ENCODE measurements at places on chromosomes 11 and 22.

- no peak for DNase-seq
Measured at GRCh38 chr11:118339281-118339961, 3.1 kb downstream of the CD3D start.

GRCh38 chr11:115170133-115170815 lies 333.9 kb downstream of the CADM1 start:
- DNase-seq: peak; percentile 61

- peak; percentile 87 for DNase-seq
Measured at GRCh38 chr11:65588199-65589054, 7.2 kb downstream of the KCNK7 start.

- no peak for DNase-seq
Measured at GRCh38 chr22:25689631-25690030, 52.4 kb upstream of the MYO18B start.

- DNase-seq: peak; percentile 5
Measured at GRCh38 chr11:74671520-74672196, 59.6 kb downstream of the CHRDL2 start.

DNA sequence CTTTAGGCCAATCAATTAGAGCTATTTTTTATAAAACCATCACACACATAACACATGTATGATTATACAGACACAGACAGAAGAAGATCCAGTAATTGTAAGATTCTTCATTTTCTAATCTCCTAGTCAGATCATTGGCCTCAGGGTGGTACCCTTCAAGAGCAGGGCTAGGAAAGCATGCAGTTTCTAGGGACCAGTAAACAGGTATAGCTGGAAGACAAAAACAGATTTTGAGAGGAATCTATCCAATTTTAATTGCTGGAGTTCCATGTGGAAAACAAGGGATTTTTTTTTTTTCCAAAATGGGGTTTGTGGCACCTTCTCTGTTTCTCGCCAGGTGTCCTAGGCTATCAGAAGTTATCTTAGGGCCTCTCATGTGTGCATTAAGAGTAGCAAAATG lies 29.6 kb downstream of the METTL15 start:
- DNase-seq: no peak

DNA sequence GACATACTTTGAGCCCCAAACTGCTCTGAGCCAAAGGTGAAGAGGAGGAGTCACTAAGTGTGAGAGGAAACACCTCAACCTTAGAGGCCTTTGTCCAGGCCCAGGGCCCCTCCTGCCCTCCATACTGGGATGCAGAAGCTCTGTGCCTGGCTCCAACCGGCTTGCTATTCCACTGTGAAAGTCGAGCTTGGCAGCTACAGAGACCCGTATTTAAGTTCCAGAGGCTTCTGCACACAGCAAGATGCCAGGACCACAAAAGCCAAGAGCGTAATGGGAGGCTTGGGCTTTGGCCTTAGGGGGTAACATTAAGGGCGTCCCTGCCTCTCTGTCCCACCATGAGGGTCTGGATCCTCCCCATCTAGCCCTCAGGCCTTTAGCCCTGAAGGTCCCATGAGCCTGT lies 31.9 kb downstream of the DSCAML1 start:
- DNase-seq: no peak

DNA sequence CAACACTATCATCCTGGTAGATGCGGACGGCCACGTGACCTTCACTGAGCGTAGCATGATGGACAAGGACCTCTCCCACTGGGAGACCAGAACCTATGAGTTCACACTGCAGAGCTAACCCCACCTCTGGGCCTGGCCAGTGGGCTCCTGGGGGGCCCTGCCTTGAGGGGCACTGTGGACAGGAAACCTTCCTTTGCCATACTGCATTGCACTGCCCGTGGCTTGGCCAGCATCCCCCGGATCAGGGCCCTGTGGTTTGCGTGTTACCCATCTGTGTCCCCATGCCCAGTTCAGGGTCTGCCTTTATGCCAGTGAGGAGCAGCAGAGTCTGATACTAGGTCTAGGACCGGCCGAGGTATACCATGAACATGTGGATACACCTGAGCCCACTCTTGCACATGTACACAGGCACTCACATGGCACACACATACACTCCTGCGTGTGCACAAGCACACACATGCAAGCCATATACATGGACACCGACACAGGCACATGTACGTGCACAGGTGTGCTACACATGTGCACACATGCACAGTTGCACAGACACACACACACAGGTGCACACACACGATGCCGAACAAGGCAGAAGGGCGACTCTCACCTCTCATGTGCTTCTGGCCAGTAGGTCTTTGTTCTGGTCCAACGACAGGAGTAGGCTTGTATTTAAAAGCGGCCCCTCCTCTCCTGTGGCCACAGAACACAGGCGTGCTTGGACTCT lies 15.3 kb upstream of the DGCR8 start:
- no peak for DNase-seq

DNA sequence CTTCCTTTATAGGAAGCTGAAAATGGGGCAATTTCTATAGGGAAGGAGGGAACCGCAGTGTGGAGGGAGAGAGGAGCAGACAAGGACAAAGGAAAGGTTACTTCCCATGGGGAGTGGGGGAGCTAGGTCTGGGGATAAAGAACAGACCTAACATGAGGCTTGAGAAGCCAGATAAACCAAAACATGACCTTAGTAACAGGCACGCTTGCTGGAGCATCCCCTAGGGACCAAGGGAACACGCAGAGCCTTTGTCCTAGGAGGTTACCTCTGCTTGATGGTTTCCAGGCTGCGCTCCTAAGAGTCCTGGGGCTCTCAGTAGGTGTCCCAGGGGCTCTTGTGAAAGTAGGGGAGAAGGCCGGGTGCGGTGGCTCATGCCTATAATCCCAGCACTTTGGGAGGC lies 271.4 kb upstream of the NCAM1 start:
- no peak for DNase-seq

- DNase-seq: no peak
Measured at GRCh38 chr11:95138448-95138847, 48.8 kb downstream of the ENDOD1 start.

DNA sequence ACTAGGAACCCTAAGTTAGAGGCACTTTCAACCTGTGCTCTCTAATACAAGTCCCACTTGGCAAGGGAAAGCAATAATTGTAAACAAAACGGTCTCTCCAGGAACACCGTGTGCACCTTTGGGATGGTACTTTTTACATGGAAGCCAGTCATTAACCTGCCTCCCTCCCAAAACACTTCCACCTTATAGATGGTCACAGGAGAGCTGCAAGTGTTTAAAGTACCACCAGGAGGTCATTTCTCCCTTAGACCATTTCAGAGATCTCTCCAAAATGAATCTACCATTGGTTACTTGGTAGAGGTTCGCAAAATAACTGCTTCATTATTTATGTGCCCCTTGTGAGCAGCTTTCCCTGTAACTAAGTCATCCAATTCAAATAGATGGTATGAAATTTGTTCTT lies 375.3 kb downstream of the DYNC2H1 start:
- no peak for DNase-seq

DNA sequence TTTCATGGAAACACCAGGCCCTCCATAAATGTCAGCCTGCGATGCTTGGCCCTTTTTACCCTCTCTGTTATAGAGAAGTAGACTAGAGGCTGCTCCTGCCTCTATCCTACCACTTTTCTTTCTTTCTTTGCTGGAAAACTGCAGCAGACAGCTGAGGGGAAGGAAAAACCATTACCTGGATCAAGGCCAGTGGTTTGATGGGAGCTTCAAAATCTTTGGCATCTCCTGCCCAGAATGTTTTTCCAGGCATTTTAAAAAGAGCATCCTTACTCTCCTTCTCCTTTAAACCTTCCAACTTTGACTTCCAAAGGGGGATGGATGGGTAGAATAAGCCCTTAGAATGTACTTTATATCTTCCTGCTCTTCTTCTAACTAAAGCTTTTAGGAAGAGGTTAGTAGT lies 44.9 kb downstream of the EXT2 start:
- no peak for DNase-seq

DNA sequence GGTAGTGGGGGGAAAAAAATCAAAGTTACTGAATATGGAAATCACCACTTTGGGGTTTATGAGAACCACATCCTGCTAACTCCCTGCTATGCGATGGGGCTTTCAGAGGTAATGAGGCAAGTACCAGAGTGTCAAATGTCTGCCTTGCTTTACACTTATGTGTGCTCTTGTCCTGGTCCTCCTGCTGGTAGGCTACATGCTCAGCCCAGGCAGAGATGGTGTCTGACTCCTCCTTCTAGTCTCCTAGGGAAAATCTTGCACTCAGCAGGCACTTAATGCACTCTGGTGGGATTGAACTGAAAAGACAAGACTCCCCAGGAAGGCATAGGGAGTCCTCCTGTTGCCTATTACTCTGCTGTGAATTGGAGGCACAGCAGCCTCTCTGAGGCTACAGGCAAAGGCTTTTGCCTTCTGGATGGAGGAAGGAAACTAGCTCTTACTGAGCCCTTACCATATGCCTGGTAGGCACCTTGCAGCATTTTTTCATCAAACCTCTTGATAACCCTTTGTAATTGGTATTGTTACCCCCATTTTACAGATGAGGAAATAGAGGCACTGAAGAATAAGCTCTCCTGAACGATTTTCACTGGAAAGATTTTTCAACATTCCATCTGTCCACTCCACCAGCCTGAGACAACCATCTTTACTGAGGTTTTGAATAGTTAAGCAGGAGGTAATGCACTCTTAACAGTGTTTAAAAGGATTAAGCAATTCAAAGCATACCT lies 132.1 kb upstream of the PAX6 start:
- DNase-seq: no peak

DNA sequence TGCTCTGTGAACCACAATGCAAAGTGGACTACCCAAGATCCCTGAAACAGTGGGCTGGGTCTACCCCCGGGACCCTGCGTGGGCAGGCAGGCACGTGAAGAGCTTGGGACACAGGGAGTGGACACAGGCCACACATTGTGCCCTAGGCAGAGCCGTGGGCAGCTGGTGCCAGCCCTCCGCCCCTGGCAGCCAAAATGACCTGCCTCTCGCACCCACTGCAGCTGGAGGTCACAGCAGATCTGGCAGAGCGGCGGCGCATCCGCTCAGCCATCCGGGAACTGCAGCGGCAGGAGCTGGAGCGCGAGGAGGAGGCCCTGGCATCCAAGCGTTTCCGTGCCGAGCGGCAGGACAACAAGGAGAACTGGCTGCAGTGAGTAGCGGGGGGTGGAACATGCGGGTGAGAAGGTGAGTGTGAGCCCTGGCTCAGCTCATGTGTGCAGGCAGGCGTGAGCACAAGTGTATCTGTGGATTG lies 6.7 kb downstream of the SMTN start:
- no peak for DNase-seq

DNA sequence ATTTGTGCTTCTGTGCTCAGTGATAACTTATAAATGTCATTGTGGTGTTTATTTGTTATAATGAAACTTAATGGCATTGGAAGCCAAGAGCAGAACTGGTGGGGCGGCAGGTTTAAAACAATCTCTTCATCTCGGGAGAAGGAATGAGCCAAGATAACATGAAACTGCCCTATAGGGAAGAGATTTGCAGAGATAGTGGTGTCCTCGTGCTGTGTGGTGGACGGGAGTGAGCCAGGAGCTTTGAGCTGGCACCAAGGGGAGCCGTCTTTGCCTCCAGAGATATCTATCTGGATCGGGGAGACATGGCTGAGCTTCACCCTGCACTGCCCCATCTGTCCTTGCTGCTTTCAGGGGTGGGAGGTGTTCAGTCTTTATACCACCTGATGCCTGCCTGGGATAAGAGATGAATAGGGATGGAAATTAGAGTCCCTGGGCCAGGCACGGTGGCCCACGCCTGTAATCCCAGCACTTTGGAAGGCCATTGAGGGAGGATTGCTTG lies 189.6 kb downstream of the ST3GAL4 start:
- DNase-seq: no peak

GRCh38 chr11:7905961-7906429 lies 25.1 kb downstream of the OR10A6 start:
- DNase-seq: no peak

- DNase-seq: no peak
Measured at GRCh38 chr11:45904309-45904915, 2.7 kb downstream of the FREY1 start.

GRCh38 chr11:83682611-83682973 lies 396.4 kb upstream of the CCDC90B start:
- DNase-seq: no peak

- no peak for DNase-seq
Measured at GRCh38 chr22:36940676-36941075, 27.2 kb downstream of the CSF2RB start.

GRCh38 chr11:127273593-127274327 lies 273.2 kb upstream of the KIRREL3 start:
- no peak for DNase-seq

- DNase-seq: no peak
Measured at GRCh38 chr11:72586321-72587090, 87.7 kb downstream of the PDE2A start.

DNA sequence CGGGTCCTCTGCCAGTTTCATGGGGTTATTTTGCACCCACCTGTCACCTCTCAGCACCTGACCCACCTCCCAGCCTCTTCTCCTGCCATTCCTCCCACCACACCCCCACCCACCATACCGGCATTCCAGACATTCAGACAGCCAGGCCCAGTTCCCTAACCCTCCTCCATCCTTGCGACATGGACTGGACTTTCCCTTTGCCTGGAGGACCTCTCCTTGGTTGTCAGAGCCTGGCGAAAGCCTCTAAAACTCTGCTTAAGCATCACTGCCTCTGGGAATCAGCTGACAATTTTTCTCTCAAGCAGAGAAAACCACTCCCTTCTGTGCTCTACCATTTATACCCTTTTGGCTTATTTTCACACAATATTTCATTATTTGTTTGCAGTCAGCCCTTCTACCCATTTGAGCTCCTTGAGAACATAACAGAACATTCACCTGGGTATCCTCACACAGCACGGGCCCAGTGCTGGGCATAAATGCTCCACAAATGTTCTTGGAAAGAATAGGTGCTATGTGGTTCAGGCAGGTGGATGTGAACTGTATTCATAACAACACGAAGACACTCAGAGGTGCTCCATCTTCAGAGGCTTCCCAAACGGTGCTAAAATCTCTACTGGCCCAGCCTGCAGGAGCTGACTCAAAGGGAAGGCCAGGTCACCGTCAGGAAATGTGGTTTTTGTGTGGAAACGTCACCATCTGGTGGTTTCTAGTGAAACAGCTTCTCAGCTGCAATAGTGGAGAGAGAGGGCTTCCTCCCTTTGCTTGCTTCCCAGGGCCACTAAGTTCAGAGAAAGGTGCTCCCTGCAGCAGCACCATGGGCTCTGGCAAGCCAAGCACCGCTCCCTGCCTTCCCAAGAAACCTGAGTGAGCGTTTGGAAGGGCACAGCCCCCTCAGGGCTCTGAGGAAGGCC lies 10.4 kb downstream of the SPATA19 start:
- peak; percentile 67 for DNase-seq

- DNase-seq: no peak
Measured at GRCh38 chr11:111336582-111337256, 38.4 kb downstream of the POU2AF3 start.
